ENCODE measurements at places on chromosomes 1 and 21.

GRCh38 chr1:3777647-3778589 lies 5.4 kb downstream of the SMIM1 start:
- peak; percentile 9 for DNase-seq

GRCh38 chr1:79629414-79629813 lies 622.9 kb upstream of the ADGRL4 start:
- DNase-seq: no peak

GRCh38 chr1:78055565-78056132 lies 9.9 kb downstream of the GIPC2 start:
- DNase-seq: no peak

- no peak for DNase-seq
Observed at GRCh38 chr1:91502672-91503184, 2.1 kb downstream of the CDC7 start.

DNA sequence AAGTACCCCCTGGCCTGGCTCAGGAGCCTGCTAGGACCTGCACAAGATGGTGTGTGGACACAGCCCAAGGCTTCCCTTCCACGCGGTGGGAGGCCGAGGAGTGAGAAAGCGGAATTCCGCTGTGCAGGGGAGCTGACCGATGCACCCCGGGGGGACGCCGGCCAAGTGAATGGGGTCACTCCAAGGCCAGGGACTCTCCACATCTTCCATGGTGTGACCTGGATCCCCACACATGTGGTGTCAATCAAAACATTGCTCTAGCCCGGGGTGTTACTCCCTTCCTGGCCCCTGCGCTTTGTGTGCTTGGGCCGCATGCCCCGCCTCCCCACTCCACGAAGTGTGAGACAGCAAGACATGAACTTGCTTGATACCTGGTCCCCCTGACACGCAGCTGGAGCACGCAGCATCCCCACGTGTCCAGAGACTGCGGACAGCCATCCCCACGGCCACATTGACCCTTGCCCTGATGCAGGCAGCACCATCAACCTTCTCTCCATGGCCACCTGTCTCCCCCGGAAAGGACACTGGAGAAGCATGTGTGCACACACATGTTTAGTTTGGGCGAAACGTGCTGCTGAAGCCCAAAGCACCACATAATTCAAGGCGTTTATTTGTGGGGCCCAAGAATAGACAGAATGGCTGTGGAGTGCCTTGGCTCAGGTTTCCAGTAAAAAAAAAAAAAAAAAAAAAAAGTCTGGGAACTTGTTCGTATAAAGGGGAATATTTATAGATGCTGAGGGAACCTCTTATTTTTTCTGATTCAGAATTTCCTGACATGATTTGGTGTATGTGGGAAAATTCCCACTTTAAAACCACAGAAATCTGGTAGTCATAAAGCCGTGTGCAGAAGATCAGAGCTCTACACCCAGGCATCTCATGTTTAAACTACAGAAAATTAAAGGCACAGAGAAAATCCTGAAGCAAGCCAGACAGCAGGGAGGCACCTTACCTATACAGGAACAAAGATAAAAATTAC lies 171.7 kb downstream of the HUNK start:
- DNase-seq: no peak

DNA sequence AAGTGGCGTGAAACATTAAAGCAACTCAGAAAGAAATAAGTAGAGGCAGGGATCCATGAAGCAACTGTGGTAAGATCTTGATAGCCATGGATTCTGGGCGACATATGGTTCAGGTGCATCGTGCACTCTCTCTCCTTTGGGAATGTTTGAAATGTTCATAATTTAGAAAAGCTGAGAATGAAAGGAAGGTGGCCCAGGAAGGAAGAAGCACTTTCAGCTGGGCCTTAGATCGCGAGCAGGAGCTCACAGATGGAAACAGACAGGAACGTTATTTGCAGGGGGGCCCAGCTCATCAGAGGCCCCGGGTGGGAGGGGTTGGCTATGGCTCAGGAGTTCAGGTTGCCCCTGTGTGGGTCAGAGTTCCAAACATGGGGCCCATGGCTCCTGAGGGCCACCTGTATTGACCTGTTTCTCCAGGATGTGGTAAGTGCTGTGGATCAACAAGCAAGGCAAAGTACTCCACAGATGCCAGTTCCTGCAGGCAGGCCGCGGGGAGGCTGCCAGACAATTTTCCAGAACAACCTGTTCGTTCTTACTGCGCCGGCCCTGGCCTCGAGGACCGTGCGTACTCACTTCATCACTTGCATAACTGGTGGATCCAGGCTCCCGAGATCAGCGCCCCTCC lies 253.2 kb downstream of the TOMM20 start:
- no peak for DNase-seq

GRCh38 chr21:26965040-26965906 lies 1.6 kb downstream of the ADAMTS5 start:
- peak; percentile 15 for DNase-seq

DNA sequence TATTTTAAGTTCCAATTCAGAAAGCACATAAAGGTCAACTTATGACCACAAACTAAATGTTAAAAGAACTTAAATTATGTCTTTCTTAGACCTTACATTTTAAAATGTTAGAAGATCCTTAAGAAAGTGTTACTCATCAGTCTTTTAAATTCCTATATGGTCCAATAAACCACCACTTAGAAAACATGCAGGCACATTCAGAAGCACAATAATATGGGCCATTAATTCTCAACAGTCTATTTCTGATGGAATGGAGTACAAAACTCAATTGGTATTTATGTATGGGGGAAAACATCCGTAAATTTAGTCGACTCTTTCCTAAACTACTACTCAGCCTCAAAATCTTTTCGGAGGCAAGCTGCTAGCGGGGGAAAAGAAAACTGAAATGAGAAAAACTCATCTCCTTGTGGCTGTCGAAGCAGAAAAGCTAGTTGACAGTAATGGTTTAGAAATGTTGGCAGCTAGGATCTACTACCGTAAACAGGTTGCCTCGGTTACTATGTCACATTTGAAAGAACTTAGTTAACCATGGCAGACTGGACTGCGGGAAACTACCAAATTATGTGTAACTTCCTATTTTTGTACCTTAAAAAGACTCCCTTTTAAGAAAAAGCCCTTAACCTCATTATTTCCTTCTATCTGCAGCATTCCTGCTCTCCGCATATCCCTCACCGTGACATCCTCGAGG lies 1.0 kb downstream of the TRMT1L start:
- peak; percentile 31 for DNase-seq

DNA sequence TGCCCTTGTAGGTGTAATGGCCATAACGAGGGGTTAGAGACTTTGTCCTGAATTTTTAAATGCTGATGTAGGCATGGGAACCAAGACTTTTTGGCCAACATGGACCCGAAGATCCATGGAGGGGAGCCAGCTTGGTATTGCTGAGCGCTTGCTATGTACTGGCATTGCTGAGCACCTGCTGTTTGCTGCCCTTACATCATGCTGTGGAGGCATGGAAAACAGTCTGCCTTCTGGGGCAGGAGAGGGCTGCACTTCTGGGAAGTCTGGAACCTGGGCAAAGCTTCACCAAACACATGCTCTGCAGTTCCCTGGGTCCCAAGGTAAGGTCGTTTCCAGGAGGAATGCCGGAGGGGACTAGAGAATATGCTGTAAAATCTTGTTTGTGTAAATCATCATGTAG lies 86.3 kb upstream of the CNIH3 start:
- peak; percentile 50 for DNase-seq

DNA sequence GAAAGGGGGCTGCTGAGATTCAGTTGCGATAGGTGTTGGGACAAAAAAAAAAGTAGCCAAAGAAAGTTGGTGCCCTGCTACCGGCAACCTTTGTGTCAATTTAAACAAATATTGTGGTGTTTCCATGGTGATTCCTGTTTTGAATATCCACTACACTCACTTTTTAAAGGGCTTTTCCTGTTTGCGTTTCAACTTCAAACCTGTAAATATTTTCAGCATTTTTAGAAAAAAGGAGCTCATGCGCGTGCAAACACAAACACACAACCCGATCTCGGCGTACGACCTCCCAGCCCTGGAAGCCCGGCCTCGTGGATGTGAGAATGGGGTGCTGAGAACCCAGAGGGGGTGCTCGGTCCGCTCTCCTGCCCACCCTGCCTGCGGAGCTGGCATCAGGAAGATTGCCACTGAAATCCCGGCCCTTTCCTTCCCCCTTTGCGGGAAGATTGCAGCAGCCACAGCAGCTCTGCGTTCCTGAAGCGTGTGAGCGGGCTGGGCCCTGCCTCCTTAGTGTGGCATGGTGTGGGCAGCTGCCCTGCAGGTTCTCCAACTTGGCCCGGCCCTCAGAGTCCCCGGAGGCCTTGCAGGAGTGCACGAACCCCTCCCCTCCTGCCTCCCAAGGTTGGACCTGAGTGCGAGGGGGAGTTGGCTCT lies 34.8 kb downstream of the CASZ1 start:
- DNase-seq: no peak

- no peak for DNase-seq
Observed at GRCh38 chr1:3674100-3675094, 22.1 kb downstream of the TP73 start.

- no peak for DNase-seq
Observed at GRCh38 chr1:6632588-6633514, 8.2 kb downstream of the THAP3 start.

DNA sequence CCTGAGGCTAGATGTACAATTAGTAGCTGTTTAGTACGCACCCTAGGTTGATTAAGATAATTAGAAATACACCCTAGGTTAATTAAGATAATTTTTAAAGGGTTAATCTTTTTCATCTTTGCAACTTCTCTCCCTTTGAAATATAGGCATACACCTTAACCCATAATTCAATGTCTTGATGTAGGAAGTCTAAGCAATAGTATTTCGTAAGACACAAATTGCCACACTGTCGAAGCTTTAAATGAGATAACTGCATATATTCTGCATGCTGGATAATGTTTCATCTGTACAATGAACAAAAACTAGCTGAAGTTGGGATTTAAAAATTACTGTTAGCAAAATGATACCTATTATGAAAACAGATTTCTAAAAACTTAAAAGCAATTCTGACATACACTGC lies 122.9 kb downstream of the EVI5 start:
- DNase-seq: no peak

DNA sequence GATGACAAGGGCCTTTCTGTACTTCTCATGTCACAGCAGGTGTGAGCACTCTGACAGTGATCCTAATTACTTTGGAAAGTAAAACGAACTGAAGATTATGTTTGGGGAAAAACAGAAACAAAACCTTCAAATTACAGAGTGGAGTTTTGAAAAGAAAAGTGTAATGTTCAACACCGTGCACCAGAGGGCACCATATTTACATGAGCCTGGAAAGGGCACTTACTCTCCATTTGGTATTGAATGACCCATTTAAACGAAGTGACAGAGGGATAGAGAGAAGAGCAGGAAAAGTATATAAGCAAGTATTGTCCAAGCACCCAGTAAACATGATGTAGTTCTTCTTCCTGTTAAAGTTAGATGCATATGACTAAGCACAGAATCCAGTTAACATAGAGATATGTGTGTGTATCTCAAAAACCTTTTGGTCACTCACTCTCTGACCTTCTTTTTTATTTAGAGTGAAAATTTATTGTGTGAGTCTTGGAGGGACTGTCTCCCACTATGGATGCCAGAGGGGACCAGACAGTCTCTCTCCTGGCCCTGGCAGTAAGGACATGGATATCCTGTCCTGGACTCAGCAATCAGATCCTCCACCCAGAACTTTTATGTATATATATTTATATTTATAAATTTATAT lies 3.8 kb upstream of the RGSL1 start:
- DNase-seq: peak; percentile 51

DNA sequence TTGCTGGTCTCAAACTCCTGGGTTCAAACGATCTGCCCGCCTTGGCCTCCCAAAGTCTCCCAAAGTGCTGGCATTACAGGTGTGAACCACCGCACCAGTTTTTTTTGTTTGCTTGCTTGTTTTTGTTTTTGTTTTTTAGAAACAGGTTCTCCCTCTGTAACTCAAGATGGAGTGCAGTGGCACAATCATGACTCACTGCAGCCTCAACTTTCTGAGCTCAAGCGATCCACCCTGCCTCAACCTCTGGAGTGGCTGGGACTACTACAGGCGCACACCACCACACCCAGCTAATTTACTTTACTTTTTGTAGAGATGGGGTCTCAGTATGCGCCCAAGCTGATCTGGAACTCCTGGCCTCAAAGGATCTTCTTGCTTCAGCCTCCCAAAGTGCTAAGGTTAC lies 47.3 kb upstream of the USP1 start:
- DNase-seq: no peak

- DNase-seq: no peak
Observed at GRCh38 chr1:77950873-77951272, 28.0 kb downstream of the FUBP1 start.

DNA sequence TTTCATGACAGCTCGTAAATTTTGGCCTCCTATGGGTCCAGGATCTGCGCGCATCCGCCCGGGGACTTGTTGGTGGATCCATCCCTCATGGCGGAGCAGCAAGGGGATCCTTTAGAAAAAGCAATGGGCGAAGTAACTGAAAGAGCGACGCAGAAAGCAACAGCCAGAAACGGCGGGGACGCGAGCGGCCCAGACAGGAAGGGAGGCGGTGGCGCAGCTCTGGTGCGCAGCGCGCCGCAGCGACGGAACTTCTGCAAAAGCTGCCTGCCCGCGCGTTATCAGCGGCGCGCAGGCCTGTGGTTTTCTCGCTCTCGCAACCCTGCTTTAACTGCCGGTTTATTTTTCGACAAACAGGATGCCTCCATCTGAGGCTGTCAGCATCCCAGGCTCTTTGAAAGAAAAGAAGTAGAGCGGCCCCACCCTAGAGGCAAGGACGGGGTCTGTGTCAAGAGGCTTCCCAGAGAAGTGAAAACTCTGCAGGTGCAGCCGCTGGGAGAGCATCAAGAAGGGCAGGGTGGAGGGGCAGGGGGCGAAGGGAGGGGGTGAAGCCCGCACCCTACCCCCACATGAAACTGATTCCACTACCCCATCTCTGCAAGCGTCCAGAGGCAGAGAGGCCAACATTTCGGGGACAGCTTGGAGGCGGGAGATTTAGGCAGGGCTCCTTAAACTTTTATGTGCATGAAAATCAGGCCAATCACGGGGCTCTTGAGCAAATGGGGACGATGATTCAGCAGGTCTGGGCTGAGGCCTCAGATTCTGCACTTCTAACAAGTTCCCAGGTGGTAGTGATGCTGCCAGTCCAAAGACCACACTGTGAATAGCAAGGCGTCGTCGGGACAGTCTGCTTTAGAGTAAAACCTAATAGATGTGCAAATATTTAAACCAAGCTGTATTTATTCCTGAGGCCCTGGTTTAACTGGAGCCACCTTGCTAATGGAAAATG lies 22.2 kb downstream of the RUNX1 start:
- DNase-seq: peak; percentile 10

GRCh38 chr1:234746798-234747196 lies 136.8 kb upstream of the IRF2BP2 start:
- DNase-seq: peak; percentile 83

DNA sequence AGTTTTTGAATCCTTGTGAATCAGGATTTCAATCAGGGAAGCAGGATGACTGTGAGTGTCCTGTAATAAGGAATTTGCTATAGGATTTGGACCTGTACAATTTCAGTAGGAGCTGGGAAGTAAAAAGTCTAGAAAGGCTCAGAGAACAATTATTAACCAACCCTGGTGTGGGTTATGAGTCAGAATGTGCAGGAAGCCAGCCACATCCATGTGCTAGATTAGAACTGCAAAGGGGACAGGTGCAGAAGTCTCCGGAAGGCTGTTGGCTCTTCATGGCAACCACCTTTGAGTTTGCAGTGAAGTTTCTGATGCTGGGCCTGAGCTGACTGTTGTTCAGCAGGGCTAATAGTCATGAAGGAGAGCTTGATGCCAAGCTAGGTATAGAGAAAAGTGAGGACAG lies 70.7 kb downstream of the SPATA46 start:
- DNase-seq: no peak

All from NCI-H146 (cell line).